ENCODE measurements at places on chromosomes 6 and 20.

DNA sequence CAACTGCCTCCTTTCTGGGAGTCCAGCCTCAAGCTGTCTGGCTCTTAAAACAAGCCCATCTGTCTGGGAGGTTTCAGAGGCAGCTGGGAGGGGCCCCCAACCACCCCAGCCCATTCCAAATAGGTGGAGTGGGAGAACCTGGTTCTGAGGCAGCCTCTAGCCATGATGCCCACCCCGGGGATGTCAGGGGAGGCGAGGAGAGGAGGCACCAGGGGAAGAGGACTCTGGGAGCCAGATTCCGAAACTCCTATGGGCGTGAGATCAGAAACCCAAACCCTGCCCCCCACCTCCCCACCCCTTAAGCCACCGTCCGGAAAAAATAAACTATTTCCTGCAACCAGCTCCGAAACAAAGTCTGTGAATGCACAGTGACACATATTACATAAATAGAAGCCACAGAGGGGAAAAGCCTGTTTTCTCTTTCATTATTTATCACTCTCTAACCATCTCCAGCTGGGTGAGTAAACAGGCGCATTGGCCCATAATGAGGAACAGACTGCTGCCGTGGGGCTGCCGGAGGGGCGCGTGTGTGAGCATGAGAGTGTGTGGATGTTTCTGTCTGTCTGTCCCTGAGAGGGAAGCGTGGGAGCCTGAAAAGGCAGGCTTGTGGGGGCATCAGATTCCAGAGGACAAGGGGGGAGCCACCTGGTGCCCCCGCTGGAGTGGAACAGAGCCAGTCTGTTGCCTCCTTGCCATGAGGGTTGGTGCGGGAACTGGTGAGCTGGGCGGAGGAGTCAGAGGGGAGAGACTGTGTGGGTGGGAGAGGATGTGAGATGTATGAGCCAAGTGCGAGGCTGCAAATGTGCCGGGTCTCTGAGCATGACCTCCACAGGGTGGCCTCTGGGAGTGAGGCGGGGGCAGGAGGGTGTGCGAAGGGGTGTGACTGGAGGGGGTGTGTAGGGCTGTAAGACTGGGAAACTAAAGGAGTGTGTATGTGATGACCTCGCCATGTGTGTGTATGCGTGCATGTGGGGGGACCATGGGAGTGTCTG is 14.3 kb upstream of the FOXP4 start:
- peak; percentile 86 for DNase-seq

- DNase-seq, result no peak
Measured at GRCh38 chr20:37869334-37869861, 33.5 kb upstream of the VSTM2L start.

GRCh38 chr6:41426438-41426851 is 91.0 kb downstream of the NCR2 start:
- no peak for DNase-seq

- no peak for DNase-seq
Measured at GRCh38 chr6:24430086-24430485, 27.4 kb downstream of the MRS2 start.

- DNase-seq, result no peak
Measured at GRCh38 chr20:2851086-2851485, 10.5 kb downstream of the VPS16 start.

DNA sequence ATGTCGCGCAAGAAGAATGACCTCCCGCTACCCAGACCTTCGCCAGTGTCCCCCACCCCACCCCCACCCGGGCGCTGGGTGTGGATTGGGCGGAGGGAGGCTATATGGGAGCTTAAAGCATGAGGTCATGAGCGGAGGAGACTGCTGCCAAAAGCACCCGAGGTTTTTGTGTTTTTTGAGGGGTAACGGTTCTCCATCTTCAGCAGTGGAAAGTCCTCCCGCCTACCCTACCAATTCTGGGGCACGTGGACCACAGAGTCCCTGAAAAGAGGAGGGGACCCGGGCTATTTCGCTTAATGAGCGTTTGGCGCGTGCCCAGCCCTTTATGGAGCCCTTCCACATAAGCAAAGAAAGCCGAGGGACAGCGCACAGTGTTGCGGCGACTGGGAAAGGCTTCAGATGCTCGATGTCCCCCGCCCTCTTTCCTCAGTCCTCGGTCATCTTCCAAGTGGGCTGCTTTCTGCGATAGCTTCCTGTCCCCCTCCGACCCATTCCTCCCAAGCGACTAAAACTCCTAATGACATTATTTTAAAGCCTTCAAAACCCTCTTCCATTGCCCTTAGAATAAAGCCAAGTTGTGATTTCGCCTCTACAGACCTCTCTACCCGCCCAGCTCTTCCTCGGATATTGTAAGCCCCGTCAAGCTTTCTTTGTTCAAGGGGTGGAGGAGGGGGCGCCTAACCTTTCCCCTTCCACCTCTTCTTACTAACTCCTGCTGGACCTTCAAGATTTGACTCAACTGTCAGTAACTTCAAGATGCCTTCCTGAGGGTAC is 2.1 kb upstream of the TRERF1 start:
- peak; percentile 67 for DNase-seq

DNA sequence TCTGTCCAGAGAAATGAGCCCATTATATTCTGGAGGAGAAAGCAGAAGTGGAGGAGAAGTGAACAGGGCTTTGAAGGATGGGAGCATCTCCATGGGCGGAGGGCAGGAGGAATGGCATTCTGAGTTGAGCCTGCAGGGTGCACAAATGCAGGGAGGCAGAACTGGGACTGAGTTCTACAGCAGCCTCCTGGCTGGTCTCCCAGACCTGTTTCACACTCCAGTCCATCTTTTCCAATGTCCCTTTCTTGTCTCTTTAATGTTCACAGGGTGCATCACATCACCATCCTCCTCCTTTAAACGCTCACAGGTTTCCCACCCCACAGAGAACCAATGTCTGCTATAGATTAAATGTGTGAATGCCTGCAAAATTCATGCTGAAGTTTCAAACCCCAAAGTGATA is 302.9 kb downstream of the PTPRT start:
- no peak for DNase-seq

DNA sequence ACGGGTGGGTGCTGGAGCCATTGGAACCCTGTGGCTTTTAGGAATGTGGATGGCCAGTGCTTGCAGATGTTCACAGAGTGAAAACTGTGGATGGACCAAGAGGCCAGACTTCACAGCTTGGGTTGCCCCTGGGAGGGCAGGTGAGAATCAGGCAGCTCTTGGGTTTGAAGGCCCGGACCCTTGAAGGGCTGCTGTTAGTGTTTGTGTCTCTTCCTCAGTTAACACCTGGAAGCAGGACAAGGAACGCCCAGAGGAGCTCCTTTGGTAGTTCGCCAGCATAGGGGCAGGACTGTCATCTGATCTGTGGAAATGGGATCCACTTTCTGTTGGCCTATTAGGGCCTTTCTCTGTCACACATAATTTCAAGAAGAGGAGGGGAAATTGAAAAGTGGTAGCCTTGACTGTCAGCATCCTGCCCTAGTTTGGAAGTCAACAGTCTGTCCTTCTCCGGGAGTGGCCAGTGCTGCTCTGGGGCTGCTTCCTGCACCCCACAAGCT is 43.6 kb downstream of the RIOK1 start:
- no peak for DNase-seq

- DNase-seq, result peak; percentile 65
Measured at GRCh38 chr6:47034926-47035325, 7.2 kb downstream of the ADGRF1 start.

Measured in NCI-H748 treated with DMSO at 0.1 percent for 48 hours (cell line).